Esophagus muscularis mucosa (tissue), 4 donors: ENCODE measurements at places on chromosomes 5 and 9.

- DNase-seq, result no peak
Measured at GRCh38 chr5:155475318-155475717, 461.8 kb downstream of the KIF4B start.

DNA sequence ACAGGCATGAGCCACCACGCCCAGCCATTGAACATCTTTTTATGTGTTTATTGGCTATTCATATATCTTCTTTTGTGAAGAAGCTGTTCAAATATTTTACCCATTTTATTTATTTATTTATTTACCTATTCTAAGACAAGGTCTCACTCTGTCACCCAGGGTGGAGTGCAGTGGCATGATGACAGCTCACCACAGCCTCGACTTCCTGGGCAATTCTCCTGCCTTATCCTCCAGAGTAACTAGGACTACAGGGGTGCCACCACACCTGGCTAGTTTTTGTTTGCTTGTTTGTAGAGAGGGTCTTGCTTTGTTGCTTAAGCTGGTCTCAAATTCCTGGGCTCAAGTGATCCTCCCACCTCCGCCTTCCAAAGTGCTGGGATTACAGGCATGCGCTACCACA is 33.5 kb downstream of the NAIF1 start:
- no peak for DNase-seq

DNA sequence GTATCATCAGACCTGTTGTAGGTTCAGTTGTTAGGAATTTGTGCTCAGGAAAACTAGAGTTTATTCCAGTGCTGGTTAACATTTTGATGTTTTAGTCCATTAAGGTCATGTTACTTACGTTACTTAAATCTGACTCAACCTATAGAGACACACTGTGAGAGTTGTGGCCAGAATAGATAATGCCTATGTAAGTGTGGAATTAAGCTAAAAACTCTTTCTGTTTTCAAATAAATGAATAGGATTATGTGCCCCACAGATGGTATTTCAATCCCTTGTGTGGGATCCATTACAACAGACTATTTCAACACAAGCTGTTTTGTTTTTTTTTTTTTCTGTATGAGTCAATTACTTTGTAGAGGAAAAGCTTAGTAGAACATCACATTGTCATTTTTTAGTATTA is 68.1 kb downstream of the MEGF10 start:
- no peak for DNase-seq

- no peak for DNase-seq
Measured at GRCh38 chr9:68966496-68966944, 47.4 kb downstream of the PRKACG start.

DNA sequence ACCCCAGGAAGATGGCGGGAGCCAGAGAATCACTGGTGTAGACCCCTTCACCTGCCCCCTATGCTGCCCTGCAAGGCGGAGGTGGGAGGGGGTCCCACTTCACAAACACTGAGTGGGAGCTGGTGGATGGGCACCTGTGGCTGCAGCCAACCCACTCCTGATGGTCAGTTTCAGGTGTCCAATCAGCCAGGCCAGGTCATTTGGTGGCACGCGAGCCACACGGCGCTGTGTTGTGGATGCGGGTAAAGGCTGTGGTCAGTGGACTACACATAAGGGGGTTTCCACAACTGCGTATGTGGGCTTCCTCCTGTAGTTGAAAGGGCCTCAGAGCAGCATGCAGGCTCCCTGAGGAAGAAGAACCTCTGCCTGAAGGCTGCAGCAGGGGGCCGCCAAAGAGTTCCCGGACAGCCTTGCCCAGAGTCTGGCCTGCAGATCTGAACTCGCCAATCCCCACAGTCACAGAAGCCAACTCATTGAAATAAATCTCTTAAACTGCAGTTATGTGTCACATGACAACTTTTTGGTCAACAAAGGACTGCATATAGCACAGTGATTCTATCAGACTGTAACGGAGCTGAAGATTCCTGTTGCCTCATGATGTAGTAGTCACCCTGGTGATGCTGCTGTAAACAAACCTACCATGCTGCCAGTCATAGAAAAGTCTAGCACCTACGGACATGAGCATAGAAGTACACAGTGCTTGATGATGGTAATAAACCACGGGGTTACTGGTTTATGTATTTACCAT is 284.7 kb upstream of the IRX2 start:
- DNase-seq, result no peak

DNA sequence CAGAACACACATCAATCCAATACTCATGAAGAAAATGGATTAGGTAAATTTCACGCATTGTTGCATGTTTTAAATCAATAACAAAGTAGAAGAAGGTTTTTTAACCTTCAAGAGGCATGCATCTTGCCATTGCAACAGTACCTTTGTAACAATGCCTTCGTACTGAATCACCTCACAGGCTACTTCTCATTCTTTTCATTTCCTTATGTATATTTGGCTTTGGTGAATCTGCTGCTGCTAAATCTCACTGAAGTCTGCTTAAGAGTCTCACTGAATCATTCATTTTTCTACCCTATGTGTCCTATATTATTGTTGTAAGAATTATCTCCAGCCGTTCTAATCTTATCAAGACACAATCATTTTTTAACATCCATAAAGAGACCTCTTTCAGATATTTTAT is 152.5 kb downstream of the CDH10 start:
- no peak for DNase-seq

DNA sequence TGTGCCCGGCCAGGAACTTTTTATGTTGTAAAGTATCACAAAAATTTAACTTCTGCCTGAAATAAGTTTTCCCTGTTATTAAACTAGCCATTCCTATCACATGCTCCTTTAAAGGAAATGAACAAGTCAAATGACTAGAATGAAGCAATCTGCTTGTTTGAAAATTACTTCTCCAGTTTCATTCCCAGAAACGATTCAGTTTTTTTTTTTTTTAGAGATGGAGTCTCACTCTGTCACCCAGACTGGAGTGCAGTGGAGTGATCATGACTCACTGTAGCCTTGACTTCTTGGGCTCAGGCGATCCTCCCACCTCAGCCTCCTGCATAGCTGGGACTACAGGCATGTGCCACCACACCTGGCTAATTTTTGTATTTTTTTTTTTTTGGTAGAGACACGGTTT is 13.3 kb upstream of the GNG10 start:
- no peak for DNase-seq

- no peak for DNase-seq
Measured at GRCh38 chr5:147985608-147986007, 78.2 kb upstream of the SPINK5 start.

GRCh38 chr5:67435032-67435431 is 238.4 kb upstream of the CD180 start:
- DNase-seq, result no peak

GRCh38 chr5:33973271-33973670 is 11.2 kb downstream of the SLC45A2 start:
- DNase-seq, result no peak

- DNase-seq, result no peak
Measured at GRCh38 chr5:156949424-156949823, 13.6 kb downstream of the TIMD4 start.

- no peak for DNase-seq
Measured at GRCh38 chr5:119309326-119309725, 46.5 kb upstream of the TNFAIP8 start.

GRCh38 chr5:160556846-160557245 is 135.2 kb downstream of the PTTG1 start:
- DNase-seq, result peak; percentile 68

DNA sequence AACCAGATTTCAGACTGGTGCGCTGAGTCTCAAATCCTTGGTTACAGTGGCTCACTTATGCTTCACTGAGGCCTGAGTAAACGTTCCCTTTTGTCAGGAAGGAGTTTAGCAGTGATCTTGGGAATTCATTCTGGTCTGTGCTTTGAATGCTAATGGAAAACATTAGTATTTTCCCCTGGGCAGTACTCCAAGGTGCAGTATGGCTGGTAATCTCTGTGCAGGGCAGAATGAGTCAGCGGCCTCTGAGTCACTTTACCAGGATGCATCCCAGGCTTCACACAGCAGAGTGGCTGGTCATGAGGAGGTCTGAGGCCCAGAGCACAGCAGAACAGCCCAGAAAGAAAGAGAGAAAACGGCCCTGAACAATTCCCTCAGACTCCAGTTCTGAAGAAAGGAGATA is 54.0 kb downstream of the PCA3 start:
- no peak for DNase-seq

DNA sequence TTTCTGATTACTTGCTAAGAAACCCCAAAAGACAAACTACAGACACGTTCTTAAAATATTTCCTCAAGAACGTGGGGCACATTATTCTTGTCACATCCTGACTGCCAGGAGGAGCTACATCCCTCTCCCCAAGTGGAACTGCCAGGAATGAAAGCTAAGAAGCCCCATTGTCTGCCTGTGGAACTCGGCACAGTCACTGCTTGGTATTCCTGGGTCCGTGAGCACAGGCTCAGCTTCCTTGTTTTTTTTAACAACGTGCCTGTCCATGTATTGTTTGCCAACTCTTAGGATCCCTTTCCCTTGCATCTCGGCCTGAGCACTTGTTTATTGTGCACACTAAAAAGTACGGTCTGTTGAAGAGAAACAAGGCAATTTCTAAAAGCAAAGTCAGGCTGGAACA is 47.0 kb upstream of the SELENOP start:
- DNase-seq, result no peak

GRCh38 chr5:151925340-151925739 is 689 bp upstream of the GLRA1 start:
- peak; percentile 62 for DNase-seq

DNA sequence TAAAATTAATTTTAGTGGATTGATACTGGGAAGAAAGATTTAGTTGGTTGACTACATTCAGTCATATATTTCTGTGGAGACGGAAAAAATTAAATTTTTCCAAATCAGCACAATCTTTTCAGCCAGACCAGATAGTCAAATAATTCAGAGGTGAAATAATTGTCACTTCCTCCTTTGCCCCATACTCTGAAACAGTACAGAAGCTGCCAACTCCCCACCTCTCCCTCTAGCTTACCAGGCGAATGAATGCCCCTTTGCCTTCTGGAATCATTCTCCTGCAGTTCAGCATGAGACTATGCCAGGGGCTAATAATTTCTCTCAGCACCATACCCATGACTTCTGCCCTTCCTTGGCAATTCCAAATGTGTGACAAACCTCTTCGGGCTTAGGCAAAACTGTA is 43.5 kb downstream of the EBF1 start:
- DNase-seq, result no peak

DNA sequence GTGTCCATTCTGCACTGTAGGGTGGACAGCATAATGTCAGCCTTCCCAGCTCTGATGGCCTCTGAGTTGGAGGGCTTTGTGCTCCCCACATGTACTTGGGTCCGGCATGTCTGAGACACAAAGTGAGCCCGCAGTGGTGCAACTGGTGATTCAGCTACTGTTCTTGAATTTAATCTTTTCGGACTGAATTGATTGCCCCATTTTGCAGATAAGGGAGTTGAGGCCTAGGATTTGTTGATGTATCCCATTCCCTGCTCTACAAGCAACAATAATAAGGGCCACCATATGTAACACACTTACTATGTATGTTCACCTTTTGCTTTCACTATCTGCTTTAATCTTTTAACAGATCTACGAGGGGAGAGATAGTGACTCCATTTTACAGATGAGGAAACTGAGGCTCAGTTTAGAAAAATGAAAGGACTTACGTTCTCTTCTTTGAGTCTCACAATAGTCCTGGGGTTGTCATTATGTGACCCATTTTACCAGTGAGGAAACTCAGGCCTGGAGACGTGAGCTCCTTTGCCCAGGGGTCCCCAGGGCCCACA is 4.5 kb downstream of the GSN start:
- DNase-seq, result no peak

DNA sequence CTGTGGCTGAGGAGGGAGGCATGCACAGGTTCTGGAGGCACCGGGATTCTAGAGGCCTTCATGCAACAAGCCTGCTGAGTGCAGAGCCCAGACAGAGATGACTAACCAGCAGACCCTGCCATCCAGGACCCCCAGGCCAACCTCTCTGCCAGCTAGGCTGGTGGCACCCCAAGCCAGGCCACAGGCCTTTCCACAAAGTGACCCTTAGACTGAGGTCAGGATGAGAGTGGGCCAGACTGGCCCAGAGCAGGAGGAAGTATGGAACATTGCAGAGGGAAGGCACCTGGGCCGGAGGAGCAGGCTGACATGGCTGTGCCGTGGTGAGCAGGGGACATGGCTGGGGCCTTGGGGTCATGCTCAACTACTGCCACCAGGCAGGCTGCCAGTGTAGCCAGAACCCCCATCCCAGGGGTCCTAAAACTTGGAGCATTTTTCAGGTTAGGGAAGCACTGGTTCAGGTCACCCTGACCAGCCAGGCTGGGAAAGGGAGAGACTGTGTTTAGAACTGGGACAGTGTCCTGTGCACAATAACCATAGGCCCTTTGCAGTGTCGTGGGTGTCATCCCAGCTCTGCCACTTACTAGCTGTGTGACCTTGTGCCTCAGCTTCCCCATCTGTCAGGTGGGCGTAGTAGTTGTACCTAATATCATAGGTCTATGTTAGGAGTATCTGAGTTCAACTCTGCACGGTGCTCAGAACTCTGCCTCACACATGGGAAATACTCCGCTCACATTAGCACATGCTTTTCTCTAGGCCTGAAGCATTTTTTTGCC is 17.3 kb downstream of the TCF7 start:
- DNase-seq, result no peak

DNA sequence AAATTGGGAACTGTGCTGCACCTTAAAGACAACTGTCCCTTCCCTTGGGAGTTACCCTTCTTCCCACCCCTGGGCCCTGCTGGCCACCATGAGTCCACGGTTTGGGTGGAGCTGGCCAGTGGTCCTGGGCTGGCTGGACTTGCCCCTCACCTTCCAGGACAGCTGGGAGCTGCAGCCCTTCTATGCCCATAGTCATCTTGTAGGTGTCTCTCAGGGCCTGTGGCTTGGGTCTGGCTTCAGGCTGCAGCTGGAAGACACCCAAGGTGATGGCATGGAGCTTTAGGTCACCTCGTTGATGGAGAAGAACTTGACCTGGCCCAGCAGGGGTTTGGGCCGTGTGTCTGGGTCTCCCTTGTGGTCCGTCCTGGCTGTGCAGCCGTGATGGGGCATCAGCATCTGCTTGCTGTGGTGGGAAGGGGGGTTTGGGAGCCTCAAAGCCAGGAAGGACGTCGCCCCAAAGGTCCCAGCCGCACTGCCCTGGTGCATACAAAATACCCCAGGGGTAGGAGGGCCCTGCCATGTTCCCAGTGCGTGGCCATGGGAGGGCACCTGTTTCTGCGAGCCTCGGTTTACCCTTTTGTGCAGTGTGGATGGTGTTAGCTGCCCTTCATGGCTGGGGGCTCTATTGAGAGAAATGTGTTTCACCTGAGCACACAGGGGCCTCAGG is 8.9 kb downstream of the WNK2 start:
- no peak for DNase-seq

DNA sequence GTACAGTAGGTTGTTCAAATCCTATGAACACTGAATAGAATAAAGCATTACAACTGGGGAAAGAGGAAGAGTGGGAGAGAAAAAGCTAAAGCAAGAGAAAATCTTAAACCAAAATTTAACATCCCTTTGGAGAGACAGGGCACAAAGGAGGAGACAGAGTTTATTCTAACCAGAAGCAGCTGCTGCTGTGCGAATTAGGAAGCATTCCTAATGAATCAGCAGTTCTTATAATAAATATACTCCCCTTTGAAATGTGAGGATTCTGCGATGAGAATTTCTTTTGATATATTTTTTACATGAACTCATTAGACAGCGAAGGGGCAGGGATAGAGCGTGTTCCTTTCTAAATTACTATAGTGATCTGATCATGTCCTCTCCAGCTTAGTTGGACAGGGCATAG is 233.4 kb downstream of the DENND1A start:
- no peak for DNase-seq

- DNase-seq, result no peak
Measured at GRCh38 chr9:134390947-134391318, 64.7 kb downstream of the RXRA start.

- no peak for DNase-seq
Measured at GRCh38 chr9:74576176-74576575, 79.0 kb downstream of the RORB start.
